Stimulated activated CD4-positive, alpha-beta T cell treated with anti-CD3 and anti-CD28 coated beads, Interleukin-15, amount 100 ng/mL, for 1 hour (primary cell): ENCODE measurements at places on chromosomes 5 and 9.

DNA sequence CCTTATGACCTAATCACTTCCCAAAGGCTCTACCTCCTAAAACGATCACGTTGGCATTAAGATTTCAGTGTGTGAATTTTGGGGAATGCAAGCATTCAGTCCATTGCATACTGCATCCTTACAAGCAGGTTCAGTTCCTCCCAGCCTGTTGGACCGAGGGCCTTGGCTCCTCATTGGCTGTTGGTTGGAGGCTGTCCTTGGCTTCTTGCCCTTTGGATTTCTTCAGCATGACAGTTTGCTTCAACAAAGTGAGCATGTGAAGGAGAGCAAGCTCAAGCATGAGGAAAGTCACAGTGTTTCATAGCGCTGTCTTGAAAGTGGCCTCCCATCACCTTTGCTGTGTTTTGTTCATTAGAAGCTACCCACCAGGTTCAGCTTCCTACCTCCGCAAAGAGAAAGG is 109.5 kb downstream of the GADD45G start:
- DNase-seq, result no peak

DNA sequence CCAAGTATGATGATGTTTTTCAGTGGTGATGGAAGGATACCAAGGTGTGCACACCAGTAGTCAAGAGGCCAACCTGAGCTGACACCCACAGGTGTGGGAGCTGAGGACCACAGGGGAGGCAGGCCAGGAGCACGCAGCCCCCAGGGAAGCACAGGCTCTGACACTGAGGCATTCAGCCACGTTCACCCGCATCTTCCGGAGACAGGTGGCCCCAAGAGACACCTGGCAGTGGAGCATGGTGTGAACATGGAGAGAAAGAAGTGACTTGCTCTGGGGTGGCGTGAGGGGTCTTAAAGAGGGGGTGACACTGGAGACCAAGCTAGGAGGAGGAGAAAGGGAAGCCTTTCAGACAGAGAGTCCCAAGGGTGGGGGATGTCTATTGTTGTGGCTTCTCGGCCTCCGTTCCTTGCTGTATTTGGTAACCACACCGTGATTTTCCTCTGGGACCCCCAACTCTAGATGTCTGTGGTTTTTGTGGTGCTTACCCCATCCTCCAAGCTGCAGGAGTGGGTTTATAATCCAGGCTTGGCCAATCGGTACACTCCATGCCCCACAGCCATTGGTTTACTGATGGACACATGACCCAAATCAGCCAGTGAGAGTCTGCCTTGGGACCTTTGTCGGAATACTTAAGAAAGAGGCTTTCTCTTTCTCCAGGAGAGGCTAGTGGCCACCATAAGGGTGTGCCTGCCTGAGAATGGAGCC is 84.6 kb downstream of the HRH2 start:
- DNase-seq, result no peak

- no peak for DNase-seq
Observed at GRCh38 chr5:150710165-150710564, 9.3 kb upstream of the RBM22 start.

- no peak for DNase-seq
Observed at GRCh38 chr9:71636143-71636839, 132.0 kb downstream of the CEMIP2 start.

DNA sequence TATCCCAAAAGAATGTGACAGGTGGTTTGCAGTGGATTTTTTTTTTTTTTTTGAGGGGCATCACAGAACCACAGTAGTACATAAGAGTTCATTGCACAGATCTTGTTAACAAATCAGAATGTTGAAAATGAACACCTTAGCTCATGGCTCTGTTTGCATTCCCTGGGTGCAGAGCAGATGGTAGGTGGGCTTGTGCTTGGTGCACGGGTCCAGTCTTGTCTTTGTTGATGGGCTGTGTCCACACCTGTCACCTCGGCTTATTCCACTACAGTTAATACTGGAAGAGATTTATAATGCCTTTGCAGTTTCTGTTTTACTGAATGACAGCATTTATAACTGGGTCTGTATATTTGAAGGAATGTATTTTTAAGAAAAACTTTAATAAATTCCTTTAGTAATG is 146.6 kb downstream of the KDM4C start:
- DNase-seq, result no peak

DNA sequence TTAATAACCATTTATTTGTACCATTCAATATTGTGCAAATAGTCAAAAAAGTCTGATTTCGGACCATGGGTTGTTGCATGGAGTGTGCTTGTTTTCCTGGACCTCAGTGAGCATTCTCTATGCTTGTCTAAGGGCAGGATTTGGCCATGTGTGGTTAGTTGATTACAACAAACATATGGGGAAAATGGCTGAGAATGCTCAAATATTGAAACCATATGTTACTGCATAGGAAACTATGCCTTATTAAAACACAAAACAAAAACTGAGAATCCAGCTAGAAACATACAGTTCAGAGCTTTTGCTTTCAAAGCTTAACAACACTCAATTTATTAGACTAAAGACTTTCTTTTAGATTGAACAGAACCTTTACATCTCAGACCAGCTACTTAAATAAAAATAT is 928.3 kb downstream of the NR2F1-AS1 start:
- DNase-seq, result no peak

DNA sequence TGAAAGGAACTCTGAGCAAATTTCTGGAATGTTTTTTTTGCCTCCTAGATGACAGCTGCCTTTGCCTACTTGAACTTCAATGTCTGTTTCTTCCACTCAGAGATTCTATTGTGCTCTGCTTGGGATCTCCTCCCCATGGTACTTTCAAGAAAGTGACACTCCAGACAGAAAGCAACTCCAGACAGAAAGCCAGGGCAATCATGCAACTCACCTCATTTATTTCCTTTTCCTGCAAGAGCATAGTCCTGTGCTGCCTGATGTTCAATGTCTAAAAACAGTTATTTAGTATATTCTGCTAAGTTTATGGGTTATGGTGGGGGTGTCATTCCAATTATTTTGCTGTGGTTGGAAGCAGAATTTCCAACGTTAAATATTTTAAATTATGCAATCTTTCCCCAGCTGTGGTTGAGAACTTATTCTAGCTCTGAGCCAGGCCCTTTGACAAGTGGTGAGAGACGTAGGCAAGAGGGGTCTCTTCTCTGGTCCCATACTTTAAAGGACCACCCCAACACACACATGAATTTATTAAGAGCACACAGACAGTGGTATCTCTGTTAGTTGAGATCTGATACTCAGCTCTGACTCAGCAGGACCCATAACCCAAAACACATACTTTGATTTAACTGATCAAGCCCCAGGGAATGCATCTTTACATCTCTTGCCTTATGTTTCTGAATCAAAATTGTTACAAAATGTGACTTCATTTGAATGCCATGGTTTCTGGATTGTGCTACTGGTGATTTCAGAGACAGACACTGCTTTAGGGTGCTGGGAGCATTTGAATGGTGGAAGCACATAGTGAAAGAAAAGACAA is 39.5 kb upstream of the MAMDC2 start:
- no peak for DNase-seq

DNA sequence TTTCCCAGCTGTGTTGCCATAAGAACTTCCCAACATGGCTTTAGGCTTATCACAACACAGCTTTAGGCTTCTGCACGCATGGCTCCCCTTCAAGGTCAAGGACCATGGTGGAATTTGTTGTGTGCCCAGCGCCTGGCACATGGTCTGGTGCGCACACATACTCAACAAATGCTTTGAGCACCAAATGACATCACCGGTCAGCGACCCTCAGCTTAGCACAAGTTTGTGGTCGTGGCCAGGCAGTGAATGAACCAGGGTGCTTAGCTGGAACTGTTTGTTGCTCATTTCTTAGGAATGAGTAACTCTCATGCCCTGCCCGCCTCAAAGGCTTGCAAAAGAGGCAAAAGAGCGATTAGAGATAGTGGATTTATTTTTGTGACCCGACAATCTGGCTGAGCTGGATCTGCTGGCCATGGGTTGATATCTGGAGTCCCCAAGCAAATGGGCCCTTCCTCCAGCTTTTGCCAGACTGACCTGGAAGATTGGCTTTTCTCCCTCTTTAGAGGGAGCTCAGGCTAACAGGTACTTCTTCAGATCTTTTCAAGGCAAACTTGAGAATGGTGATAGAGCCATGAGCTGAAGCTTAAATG is 58.9 kb downstream of the DAP start:
- no peak for DNase-seq

DNA sequence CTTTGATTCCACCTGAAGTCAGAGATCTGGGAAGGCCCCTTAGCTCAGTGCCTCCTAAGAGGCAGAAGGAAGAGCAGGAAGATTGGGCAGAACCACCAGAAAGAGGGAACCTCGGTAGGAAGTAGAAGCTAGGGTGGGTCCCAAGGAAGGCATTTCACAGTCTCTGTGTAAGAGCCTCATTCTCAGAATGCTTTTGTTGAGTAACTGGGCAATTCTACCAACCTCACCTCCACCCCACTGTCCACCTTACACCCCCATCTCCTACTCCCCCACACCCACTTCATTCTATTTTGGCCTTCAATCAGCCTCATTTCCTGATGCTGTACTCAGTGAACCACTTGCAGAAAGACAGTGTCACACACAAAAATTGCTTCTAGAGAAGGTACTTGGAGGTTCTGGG is 3.5 kb downstream of the HBEGF start:
- DNase-seq, result no peak

DNA sequence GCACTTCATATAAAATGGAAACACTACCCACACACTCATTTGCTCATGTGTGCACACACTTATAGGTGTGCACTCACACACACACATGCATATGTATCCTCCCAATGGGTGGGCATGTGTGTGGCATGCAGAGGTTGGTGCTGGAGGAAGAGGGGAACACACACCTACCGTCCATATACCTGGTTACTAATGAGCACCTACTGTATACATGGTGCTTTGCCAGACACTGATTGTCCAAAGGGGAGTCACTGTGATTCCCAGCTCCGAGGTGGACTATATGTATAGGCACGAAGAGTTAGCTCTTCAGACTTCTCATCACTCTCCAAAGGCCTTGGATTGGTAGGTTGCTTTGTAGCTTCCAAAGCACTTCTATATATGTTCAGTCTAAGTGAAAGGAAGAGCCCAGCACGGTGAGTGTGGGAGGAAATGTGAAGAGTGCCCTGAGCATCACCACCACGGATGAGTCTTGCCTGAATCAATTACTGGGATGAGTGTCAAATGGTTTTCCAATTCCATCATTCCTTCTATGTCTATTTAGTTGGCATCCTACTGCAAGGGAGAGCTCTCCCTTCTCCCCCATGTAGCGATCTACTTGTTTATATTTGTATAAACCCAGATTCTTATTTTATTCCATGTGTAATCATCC is 12.6 kb upstream of the ERGIC1 start:
- no peak for DNase-seq

DNA sequence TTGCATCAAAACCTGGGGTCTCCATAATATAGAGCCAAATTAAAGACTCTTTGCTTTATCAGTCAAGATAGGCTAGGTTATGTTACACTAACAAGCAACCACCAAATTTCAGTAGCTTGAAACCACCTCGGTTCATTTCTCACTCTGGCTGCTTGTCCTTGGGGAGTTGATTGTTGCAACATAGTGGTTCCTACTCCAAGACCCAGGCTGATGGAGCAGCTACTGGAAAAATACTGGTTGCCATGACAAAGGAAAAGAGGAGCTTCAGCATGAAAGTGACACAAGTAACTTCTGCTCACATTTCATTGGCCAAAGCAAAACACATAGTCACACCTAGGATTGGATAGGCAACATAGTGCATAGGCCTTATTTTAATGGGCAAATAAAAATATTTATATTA is 18.5 kb upstream of the RCL1 start:
- no peak for DNase-seq

DNA sequence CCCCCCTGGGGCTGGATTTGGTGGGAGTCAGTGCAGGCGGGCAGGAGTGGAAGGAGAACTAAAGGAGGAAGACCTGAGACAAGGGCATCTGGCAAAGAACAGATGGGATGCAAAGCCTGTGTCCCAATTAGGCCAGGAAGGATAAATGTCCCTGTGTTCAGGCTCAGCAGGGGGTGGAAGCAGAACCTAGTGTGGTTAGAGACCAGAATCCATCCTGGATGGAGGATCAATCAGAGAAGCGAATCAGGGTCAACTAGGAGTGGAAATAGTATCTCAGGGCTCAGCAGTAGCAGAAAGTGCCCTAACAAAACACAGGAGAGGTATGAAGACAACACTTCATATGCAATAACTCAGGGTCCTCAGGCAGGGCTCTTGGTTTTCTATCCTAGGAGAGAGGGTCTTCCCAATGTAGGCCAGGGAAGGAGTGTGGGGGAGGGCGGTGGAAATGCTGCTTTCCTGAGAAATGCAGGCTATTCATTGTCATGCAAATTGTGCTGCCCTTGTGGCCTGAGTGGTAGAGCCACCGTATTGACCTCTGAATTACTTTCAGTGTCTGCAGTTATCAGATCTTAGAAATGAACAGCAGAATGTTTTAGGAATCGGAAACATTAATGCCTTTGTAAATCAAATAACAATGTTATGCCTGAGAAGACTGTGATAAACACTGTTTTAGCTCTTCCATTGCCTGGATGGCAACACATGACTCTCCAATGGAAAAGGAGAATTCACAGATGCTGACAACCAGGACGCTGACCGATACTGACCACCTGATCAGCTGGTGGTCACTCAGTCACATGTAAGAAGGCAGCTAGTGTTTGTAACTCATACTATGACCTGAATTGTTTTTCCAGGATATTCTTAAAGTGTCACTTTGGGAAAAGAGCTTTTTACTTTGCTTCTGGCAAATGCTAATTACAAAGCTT is 323.6 kb downstream of the SEMA5A start:
- no peak for DNase-seq

DNA sequence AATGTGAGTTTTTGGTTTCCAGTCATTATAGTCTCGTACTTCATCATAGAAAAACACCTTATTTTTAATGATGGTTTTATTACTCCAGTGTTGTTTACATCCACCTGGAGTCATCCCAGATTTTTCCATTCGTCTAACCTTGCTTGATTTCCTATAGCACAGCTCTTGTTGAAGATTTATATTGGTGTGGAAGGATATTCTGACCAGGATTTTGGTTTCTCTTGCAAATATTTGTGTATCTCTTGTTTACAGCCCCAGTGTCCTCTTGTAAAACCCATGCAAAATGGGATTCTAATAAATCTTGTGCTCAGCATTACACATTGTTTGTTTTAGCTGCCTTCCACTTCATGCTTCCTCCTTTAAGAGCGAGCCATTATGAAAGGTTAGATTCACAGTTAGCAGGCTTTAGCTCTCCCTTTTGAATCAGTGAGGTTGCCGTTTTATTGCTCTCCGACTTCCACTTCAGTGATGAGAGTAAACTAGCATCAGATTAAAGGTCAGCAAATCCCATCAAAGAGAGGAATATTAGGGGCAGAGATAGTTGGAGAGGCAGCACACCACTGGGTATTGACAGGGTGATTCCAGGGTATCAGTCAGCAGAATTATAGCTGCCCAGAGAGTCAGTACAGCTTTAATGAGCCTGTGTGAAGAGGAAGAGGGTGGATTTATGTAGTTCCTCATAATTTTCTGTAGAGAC is 157.1 kb downstream of the PBX3 start:
- no peak for DNase-seq

- DNase-seq, result no peak
Observed at GRCh38 chr5:128956164-128956563, 9.1 kb upstream of the SLC27A6 start.

GRCh38 chr9:119839888-119840287 is 470.7 kb upstream of the BRINP1 start:
- no peak for DNase-seq

GRCh38 chr5:73352649-73353230 is 95.8 kb downstream of the FOXD1 start:
- no peak for DNase-seq
